ENCODE measurements at places on chromosomes 3 and 15.
A peak's percentile ranks its signal among the peaks of the same experiment; 100 is the strongest.

DNA sequence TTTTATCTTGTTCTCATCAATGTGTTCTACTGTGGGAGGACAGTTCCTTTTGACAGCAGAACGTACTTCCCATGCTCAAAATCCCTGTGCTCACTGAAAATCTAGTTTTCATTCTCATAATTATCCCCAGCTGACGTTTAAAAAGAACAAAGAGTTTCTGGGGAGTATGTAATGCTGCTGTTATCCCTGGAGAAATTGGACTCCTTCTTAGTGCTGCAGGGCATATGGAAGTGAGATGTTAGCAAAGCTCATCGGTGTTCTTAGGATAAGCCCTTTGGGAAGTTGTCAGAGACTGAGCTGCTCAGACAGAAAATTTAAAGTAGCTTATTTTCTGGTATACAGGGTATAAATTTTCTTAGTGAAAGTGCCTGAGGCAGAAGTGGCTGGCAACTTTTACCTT lies 66.5 kb downstream of the CDAN1 start:
- no peak for DNase-seq

DNA sequence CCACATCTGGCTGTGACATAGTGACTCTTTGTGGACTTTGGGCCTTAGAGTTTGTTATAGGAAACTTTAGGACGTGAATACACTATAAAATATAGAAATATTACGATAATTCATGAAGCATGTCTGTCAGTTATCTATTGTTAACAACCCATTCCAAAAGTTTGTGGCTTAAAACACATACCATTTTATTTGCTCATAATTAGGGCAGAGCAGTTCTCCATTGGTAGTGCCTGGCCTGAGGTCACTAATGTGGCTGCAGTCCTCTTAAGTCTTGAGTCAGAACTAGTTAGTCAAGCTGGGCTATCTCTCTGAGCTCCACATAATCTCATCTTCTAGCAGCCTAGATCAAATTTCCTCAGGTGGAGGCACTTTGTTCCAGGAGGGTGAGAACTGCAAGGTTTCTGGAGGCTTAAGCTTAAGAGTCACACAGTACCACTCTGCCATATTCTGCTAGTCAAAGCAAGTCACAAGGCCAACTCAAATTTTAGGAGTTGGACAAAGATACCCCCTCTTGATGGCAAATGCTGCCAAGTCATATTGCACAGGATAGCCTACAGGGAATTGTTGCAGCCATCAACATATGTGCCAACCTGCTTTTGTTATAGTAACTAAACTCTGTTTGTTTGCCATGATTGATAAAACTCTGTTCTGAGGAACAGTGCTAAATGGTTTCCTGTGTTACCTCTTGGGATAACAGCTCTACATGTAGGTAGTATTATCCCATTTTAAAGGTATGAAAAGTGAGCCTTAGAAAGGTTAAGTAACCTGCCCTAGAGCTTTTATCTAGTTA lies 8.7 kb downstream of the ATXN7 start:
- peak; percentile 70 for DNase-seq

DNA sequence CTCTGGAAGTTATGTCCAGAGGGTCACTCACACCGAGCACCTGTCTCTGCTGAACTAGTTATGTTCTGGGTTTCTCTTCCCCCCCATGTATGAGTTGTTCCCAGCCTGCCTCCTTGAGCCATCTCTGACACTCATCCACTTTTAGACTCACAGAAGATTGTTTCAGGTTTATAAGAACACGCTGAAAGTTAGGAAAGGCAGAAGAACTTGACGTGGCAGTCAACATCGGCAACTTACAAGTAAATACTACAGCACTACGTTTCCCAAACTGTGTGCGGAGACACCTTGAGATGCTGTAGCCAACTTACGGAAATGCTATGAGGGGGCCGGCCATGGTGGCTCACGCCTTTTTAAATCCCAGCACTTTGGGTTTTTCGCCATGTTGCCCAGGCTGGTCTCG lies 318.0 kb downstream of the ZNF621 start:
- DNase-seq = no peak

DNA sequence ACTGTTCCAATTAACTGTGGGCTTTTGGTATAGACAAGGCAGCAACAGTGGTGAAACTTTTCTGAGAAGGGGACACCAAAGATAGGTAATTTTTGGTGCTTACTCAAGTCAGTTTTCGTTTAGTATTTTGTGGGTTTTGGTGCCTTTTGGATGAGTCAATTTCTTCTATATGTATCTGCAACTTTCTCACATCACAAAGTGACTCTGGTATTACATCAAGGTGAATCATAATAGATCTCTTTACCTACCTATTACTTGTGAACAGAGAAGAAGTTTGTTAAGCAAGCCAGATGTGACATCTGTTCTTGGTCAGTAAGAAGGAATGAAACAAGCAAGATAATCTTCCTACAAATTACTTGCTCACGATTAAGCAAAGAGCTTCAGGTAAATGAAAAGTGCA lies 732.4 kb upstream of the DPPA4 start:
- peak; percentile 25 for DNase-seq

- DNase-seq = peak; percentile 97
Observed at GRCh38 chr3:174949523-174949922, 90.4 kb downstream of the NAALADL2 start.

DNA sequence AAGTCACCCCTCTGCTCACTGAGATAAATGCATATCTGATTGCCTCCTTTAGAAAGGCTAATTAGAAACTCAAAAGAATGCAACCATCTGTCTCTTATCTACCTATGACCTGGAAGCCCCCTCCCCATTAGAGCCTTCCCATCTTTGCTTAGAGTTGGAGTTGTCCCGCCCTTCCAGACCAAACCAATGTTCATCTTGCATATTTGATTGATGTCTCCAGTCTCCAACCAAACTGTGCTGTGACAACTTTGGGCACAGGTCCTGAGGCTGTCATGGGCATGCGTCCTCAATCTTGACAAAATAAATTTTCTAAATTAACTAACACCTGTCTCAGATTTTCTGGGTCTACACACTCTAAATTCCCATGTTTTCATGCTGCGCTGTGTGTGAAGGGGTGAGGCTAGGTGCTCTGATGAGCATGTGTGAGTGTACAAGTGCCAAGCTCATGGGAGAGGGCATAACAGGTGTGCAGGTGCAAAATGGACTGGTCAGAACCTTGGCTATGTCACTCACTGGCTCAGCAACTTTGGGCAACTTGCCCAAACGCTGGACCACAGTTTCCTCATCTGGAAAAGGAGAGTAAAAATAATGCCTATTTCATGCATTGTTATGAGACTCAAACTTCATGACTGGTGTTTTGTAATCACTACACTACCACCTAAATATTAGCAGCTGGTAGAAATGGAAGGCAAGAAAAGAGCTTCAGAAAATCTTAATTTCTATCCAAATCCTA lies 7.2 kb downstream of the DAPK2 start:
- DNase-seq = no peak

GRCh38 chr15:71106802-71107500 lies 8.3 kb upstream of the THSD4 start:
- no peak for DNase-seq
